ENCODE measurements at places on chromosomes 3 and 15.

DNA sequence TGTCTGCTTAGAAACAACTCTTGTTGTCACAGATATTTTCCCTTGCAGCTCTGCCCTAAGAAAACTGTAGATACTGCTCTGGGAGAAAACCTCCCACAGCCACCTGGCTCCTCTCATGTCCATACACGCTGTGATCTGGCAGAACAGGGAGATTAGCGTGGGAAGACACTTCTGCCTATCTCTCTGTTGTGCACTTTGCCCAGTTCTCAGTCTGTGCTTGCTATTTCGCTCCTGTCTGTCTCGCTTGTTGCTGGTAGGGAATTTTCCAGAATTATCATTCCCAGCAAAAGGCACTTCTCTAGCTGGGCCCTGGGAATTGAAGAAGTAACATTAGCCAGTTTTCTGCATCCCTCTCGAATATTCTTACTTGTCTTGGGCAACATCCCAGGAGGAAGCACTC is 8.1 kb upstream of the GATM start:
- DNase-seq = no peak

DNA sequence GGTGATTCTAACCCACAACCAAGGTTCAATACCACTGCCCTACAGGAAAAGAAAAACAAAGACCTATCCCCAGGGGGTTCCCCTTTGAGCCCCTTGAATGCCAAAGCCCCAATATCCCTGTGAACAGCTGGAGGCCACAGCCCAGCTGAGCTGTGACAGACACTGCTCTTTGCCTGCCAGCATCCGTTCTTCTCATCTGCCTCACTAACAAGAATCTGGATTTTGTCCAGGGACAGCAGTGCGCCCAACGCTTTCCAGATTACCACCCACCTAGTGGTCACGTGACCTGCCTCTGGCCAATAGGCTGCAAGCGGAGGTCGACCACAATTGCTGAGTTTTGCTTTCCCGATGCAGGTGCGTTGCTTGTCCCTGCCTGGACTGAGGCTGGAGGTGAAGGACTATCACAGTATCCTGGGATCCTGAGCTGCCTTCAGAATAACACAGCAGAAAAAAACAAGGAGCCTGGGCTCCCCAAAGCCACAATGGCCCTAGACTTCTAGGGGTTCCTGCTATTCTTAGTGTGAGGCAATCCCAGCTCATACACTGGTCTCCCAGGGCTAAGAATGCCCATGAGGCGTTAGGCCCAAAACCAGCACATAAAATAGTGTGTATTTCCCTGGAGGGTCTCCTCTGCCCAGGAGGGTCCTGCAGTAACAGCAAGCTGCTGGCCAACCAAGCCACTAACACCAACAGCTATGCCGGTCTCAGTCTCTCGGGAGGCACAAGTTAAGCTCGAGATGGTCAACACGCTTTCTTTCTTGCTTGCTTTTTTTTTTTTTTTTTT is 13.8 kb downstream of the BDH1 start:
- peak; percentile 76 for DNase-seq

DNA sequence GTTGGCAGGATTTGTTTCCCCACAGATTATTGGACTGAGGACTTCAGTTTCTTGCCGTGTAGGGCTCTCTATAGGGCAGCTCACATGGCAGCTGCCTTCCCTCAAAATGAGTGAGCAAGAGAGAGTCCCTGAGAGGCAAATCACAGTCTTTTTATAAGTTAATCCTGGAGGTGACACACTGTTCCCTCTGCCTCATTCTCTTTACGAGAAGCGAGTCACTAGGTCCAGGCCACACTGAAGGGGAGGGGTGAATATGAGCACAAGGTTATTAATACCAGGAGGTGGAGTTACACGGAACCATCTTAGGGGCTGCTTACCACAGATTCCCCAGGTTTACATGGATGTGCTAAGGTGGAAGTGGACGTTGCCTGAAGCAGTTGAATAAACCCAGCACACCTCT is 77.0 kb downstream of the LPP start:
- no peak for DNase-seq

DNA sequence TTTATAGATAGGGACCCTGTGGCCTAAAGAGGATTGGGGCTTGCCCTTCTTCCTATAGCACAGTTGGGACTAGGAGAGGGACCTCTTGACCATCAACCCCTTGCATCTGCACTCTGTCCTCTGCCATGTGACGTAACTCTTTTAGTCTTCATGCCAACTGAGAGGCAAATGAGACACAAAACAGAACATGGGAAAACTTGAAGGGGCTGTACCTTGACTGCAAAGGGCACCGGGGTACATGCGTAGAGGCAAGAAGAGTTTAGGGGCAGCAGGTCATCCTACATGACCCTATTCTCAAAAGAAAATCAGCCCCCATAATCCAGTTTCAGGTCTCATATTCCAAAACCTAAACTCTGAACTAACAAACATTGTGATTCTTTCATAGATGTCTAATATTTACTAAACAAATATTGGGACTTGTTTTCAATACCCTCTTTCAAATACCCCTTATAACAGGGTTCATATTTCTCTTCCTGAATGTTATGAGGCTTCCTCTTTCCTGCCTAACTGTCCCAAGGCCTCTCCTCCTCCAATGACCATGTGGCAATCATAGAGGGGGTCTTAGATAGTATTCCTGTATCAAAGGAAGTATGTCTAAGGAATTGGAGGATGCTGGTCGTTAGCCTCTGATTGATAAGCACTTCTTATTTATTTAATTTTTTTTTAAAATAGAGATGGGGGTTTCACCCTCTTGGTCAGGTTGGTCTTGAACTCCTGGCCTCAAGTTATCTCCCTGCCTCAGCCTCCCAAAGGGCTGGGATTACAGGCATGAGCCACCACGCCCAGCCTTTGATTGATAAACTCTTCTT is 20.6 kb downstream of the ACKR2 start:
- no peak for DNase-seq

GRCh38 chr15:57138349-57138788 is 219.9 kb downstream of the TCF12 start:
- DNase-seq = peak; percentile 32

GRCh38 chr3:2148561-2149340 is 50.1 kb downstream of the CNTN4 start:
- DNase-seq = no peak

GRCh38 chr3:168864107-168865021 is 768.6 kb upstream of the GOLIM4 start:
- DNase-seq = no peak

GRCh38 chr3:27467545-27467944 is 16.6 kb downstream of the SLC4A7 start:
- DNase-seq = peak; percentile 28

DNA sequence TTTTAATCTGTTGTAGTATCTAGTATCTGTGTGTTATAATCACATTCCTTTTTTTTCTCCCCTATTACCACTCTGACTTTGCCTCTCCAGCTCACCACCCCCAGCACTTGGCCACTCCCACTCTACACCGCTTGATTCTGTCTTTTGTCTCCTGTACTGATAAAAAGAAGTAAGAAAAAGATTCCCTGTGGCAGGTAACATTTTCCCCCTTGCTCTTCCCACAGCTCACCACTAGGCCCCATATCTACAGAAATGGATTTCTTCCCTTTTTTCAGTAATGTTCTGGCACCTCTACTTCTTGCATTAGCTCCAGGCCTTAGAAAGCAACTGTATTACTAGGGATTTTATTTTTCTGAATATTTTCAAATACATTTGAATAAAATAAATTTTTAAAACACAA is 25.6 kb downstream of the KCNH8 start:
- no peak for DNase-seq

GRCh38 chr3:126126286-126126685 is 42.4 kb upstream of the SLC41A3 start:
- no peak for DNase-seq

DNA sequence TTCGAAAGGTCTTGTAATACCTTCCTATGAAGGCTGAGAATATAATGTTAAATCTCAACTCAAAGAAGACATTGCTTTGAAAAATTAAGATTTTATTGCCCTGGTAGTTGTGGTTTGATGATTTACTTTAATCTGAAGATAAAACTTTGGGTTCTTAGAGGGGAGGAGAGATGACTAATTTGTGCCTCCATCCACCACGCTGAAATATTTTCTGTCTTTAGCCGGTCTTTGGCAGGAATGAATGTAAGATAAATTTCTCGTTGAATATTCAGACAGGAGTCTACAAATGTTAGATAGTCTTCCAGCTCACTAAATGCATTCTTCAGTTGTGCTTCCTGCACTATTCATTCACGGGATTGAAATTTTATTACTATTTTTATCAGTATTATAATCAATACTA is 844.3 kb upstream of the NR2F2 start:
- DNase-seq = no peak

- DNase-seq = no peak
Measured at GRCh38 chr15:68235022-68235421, 5.5 kb upstream of the CLN6 start.

DNA sequence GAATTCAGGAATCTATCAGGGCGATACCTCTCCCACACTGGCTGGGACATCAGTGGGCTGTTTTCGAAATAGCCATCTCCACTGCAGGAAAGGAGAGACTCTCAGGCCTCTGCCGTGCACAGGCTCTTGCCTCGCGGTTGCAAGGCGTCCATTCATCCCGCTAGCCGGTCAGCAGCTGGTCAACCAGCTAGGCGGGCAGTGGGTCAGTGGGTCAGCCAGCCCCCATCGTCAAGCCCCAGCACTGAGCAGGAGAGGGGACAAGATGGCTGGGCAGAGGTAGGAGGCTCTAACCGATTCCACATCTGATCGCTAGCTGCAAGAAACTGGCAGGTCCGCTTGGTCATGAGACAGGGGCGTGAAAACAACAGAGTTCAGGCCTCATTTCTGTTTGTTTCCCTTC is 45.1 kb downstream of the MUC4 start:
- no peak for DNase-seq

- DNase-seq = no peak
Measured at GRCh38 chr3:172071780-172072330, 32.5 kb downstream of the FNDC3B start.

- DNase-seq = peak; percentile 72
Measured at GRCh38 chr3:114380233-114380651, 86.4 kb downstream of the TIGIT start.

GRCh38 chr15:83323296-83323711 is 38.8 kb upstream of the BNC1 start:
- DNase-seq = peak; percentile 73

DNA sequence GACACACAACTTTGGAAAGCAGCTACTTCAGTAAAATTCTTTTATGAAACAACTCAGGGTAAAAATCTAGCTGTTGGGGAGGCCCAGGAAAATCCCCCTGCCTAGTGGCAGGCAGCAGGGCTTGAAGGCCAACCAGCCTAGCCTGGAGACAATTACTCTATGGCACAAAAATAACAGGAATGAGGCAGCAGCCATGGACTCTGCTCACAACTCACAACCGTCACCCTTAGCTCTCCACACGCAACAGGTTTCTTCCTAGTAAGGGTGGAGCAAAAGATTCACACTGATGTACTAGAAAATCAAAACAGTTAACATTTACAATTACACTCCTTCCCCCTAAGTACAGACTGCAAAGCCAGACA is 530 bp upstream of the FBXL22 start:
- no peak for DNase-seq

DNA sequence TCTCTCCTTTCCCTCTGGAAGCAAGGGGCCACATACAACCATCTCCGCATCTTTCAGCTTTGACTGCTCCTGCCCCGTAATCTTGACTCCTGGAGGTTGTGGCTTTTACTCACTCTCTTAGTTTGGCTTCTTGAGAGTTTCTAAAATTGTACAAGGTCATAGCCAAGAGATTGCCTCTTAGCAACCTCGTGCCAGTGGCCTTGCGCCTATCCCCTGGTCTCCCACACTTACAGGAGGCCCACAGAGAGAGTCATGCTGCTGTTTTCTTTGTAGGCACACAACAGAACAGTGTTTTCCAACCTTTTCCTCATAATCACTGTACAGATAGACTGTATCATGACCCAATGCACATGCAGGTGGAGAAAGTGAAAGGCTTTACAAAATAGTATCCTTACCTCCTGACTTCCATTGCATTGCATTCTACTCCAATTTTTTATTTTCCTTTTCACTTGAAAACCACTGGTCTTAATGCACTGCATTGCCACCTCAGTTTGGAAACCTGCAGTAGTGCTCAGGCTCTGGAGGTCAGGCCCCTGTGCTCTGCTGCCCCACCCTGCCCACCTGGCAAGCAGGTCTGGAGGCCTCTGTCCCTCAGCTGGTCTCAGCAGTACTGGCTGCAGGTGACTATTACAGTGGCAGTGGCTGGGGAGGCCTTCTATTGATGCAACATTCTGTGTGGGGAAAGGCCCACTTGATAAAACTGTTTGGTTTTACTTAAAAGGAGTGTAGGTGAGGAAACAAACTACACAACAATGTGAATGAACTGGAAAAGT is 156.2 kb downstream of the DNAJB8 start:
- DNase-seq = no peak

GRCh38 chr3:174387736-174388135 is 471.4 kb upstream of the NAALADL2 start:
- DNase-seq = no peak

GRCh38 chr3:118527514-118528044 is 507.1 kb downstream of the IGSF11 start:
- DNase-seq = no peak
